Neural progenitor cell (in vitro differentiated cells): ENCODE measurements at places on chromosomes 12 and 14.

DNA sequence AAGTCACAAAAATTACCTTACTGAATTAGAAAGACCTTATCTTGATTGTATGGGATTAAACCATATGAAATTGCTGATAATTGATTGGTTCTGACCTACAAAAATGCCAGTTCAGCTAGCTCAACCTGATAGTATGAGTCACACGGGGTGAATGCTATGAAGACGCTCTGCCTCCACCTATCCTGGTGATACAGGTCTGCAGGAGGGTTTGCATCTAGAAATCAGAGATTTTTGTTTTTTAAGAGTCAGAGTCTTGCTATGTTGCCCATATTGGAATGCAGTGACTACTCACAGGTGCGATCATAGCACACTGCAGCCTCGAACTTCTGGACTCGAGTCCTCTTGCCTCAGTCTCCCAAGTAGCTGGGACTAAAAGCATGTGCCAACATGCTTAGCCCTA, 120.4 kb downstream of the HMGA2 start:
- DNase-seq = no peak

DNA sequence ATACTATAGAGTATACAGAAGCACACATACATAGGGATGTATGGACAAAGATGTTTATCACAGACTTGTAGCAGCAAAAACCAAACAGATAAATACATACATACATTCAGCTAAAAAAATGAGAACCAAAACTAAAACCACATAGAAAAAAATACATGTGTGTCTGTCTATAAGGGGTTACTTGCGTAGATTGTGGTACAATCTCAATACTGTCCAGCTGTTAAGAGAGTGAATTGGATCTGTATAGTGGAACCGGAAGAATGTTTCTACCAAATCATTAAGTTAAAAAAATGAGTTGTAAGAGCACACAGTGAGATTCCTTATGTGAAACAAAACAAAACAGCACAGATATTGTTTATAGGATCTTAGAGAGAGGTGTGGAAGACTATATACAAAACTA, 44.2 kb upstream of the DCD start:
- no peak for DNase-seq

- DNase-seq = no peak
Observed at GRCh38 chr12:97985834-97986233, 523.2 kb downstream of the RMST start.

DNA sequence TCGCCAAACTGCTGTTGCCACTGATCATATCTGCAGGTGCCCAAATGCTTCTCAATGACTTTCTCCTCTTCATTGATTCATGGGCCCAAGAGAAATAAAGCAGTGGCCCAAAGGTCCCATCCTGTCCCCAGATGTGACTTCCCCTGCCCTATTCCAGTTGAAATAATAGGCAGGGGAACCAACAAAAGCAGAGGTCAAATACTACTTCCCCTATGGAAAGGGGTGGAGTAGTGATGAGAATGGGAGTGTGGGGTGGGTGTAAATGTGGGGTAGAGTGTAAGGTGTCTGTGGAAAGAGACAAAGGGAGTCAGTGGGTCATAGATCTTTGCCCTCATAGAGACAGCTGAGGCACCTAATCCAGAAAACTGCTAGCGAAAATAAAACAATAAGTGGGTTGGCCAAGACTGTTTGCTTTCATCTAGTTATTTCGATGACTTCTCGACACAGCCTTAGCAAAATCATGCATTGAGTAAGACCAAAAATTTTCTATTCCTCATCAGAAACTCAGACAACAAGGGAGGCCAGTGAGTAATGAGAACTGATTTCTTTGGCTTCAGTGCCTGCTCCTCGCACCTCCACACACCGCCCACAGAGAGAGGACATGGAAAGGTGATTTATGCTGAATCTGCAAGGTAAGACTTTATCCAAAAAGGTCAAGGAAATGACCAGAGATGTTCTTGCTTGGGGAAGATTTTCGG, 10.9 kb upstream of the IL22 start:
- DNase-seq = no peak

- peak; percentile 83 for DNase-seq
Observed at GRCh38 chr12:30847259-30847658, 79.3 kb upstream of the TSPAN11 start.

DNA sequence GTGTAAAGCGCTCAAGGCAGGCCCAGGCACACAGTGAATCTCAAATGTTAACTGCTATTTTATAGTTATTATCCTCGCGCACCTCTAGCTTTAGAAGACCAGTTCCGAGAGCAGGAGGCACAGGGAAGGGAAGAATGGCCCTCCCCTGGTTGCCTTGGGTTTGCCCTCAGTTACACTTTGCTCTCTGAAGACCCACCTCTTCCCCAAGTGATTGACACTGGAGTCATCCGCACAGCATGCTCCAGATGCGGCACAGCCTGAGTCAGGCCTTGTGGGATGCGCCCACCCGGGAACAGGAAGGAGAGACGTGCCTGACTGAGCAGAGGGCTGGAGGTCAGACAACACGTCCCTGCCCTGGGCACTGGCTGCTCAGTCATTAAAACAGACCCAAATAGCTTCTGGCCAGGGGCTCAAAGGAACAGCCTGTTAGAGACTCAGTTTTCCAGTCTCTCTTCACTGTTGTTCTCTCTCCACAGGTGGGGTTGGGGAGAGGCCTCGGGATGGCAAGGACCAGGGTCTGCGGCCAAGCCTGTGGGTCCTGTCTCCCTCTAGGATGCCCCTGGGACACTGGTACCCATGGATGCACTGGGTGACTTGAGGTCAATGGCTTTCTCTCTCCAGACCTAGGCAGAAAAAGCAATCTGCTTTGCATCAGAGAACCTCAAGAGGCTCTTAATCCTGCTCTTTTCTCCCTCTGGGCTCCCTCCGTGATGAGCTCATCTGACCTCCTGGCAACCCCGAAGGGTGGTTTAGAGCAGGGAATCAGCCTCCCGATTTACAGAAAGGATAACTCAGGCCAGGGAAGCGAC, 13.6 kb upstream of the MLXIP start:
- DNase-seq = peak; percentile 57

GRCh38 chr12:64468966-64469365, 17.0 kb downstream of the TBK1 start:
- no peak for DNase-seq

GRCh38 chr12:5779401-5779800, 165.7 kb downstream of the ANO2 start:
- no peak for DNase-seq

GRCh38 chr12:66978802-66979201, 290.4 kb upstream of the CAND1 start:
- no peak for DNase-seq
